ENCODE measurements at places on chromosomes 2 and 18.

DNA sequence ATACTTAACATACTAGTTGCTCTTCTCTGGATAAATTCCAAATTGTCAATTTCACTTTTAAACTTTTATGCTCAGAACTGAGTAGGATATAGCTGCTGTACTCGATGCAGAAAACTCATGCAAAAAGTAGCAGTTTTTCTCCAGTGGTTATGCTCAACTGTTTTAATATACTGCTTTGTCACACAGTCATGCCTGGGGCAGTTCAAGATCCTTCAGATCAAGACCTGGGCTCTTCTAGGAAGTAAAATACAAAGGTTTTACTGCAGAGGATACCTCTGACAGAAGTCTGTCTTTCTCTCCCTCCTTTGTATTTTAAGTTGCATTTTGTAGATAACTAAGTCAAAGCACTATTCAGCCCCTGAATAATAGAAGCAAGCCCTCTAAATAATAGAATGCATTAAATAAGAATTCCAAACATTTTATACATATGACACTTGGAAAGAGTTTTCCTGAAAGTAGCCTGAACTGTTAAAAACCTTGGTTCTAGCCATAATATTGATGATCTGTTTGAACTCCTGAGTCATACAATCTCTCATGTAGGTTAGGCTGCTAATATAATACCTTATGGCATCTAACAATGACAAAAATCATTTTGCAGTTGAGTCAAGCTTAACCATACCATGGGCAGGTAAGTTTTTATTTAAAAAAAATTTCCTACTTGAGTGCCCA is 183.3 kb upstream of the TRIB2 start:
- no peak for DNase-seq

- DNase-seq: peak; percentile 79
Observed at GRCh38 chr2:197307236-197307932, 3.2 kb downstream of the ANKRD44 start.

GRCh38 chr2:46366668-46367052 is 69.5 kb downstream of the EPAS1 start:
- no peak for DNase-seq

DNA sequence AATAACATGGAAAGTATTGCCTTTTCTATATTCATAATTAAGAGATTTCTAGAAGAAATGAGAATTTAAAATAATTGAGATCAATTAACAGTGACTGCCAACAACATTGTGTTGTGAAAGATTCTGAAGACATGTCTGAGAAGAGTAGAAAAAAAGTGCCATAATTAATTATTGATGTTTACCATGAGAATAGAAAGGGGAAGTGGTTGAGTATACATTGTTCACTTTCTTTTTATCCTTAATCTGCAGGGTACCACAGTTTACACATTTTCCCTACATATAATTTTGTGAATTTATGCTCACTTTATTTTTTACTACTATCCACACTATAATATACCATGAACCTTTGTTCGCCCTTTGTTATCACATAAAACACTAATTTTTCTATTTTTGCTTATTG is 47.1 kb upstream of the UBE2E3 start:
- no peak for DNase-seq

DNA sequence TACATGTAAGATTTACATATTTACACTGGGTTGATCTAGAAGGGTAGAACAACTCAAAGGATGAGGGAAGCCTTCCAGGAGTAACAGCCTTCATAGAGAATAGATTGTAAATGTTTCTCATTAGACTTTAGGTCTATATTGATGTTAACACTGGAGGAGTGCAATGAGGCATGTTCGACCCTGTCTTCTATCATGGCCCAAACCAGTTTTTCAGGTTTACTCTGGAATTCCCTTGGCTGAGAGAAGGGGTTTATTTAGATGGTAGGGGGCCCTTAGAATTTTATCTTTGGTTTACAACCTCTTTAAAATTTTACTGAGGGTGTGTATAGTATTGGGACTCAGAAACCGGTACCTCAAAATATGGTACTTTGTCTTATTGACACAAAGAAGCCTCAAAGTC is 634.9 kb upstream of the PIK3C3 start:
- no peak for DNase-seq

DNA sequence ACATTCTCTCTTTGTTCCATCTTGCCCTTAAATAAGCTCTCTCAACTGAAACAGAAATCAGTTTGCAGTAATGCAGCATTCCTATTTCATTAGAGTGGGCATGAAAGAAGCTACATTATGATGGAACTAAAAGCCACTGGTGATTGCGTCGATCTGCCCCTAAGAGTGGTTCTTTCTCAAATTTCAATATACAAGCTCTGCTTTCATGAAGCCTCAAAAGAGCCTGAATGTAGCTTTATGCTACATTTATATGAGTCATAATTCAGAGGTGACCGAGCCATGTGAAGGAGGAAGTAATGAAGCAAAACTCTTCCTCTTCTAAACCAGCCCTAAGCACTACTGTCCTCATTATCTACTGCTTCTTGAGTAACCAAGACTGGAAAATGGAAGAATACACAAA is 64.8 kb upstream of the CYTIP start:
- DNase-seq: peak; percentile 93

- DNase-seq: no peak
Observed at GRCh38 chr2:210337159-210337558, 22.2 kb upstream of the MYL1 start.

DNA sequence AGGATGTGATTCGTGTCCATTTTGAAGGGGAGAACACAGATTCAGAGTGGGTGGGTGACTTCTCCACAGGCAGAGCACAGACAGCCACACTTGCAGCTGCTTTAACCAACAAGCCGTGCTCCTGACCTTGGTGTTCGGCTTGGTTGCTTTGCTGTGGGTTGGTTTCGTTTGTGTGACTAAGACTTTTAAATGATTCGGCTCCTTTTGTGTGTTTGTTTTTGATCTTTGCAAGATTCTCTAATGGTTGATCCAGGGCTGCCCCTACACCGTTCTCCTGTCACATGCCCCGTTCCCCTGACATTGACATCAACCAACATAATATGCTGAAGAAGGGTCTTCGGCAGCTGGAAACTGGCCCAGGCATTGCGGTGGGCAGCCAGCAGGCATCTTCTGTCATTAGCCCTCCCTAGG is 95.9 kb upstream of the MBOAT2 start:
- no peak for DNase-seq
